Stimulated activated effector memory CD8-positive, alpha-beta T cell treated with anti-CD3 and anti-CD28 coated beads, Interleukin-12 subunit alpha, Interleukin-12 subunit beta, amount 100 ng/mL, for 72 hours (primary cell): ENCODE measurements at places on chromosomes 1 and 21.

DNA sequence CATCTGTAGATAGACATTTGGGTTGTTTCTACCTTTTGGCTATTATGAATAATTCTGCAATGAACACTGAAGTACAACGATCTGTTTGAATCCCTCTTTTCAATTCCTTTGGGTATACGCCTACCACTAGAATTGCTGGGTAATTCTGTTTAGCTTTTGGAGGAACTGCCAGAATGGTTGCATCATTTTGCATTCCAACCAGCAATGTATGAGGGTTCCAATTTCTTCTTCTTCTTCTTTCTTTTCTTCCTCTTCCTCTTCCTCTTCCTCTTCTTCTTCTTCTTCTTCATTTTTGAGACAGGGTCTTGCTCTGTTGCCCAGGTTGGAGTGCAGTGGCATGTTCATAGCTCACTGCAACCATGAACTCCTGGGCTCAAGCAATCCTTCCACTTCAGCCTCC is 13.8 kb upstream of the THEM5 start:
- no peak for DNase-seq

DNA sequence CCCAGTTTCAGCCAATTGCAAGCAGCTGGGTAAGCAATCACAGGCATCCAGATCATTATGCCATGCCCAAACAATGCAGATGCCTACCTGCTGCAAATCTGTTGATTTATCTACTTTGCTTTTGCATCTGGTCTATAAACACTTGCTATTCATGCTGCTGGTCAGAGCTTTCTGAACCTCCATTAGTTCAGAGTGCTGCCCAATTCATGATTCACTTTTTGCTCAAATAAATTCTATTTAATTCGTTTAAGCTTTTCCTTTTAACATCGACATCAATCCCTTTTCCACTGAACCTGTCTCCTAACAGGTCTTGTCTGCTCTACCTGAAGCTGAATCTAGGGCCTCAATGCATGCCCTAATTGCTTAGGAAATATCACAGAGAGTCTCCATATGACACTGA is 99.4 kb upstream of the C1orf87 start:
- DNase-seq, result no peak

DNA sequence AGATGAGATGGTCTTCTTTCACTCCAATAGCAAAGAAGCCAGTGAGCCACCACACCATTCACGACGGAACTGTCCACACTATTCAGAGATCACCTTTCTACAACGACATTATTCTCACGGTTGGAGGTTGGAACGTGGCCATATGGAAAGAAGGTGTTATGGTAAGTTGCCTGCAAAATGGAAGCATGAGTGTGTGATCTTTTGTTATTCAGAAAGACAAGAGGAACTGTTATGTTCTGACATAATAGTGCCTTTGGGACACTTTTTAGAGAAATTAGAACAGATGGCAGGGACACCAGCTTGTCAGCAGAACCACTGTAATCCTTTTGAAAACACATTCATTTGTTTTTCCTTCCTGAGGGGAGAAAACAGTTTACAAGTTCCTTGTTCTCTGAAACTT is 75.8 kb upstream of the MCOLN3 start:
- no peak for DNase-seq

GRCh38 chr21:38379147-38379546 is 119.1 kb downstream of the ERG start:
- no peak for DNase-seq

GRCh38 chr1:92511541-92511940 is 24.8 kb upstream of the GFI1 start:
- no peak for DNase-seq

DNA sequence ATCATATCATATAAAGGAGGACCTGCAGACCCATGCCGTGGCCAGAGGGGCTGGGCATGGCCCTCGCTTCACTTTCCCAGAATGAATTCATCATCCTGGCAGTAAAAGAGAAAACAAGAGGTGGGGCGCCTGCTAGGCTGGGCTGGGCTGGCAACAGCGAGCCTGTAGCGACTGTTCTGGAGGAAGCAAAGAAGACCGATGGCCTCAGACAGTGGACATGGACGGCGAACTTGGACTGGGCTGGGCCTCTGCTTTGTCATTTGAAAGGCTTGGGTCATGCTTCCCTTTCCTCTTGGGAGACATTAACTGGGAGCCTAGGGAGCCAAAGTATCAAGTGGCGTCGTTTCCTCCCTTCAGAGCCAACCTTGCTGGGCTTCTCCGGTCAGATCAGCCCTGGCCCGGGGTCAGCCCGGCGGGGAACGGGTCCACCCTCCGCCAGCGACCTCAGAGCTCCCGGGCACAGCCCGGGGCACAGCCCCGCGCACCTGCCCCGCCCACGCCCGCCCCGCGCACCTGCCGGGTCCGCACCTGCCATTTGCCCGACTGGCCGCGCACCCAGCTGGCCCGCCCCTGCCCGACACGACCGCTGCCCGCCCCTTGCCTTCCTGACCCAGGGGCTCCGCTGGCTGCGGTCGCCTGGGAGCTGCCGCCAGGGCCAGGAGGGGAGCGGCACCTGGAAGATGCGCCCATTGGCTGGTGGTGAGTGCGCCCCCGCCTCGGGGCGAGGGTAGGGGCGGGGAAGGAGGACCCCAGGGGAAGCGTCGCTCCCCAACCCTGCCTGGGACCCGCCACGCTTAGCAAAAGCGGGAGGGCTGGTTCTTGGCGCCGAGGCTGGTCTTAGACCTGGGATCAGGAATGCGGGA is at the start of gene FAM3B:
Gene FAM3B, plus strand, starts transcription at position 602 of the 863 bp plus-strand sequence. Its CDS starts 79 bp downstream, at position 681.
- DNase-seq, result no peak

- no peak for DNase-seq
Measured at GRCh38 chr1:16302709-16303627, 49.3 kb downstream of the FBXO42 start.

DNA sequence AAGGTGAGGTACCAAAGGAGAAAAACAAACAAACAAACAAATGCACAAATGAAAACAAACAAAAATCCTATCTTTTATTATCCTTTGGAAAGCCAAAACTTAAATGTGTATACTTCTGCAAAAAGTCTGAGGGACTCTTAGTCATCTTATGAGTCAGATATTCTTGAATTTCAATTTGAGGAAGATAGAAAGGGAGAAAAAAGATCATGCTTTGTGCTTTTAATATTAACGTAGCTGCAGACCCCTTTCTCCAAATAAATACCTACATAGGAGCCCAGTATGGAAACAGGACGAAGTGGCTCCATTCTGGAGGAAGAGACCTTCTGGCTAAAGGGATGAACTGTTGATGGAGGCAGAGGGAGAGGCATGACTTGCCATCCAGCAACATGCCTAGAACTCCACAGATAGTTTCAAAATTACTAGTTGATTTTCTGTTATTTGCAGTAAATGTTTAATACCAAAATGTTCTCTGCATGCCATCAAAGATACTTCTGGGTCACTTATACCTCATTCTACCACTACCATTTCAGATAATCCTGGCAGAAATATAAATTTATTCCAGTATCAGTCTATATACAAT is 25.4 kb downstream of the NUP210L start:
- DNase-seq, result no peak

GRCh38 chr1:198101716-198102453 is 54.9 kb upstream of the NEK7 start:
- DNase-seq, result no peak

DNA sequence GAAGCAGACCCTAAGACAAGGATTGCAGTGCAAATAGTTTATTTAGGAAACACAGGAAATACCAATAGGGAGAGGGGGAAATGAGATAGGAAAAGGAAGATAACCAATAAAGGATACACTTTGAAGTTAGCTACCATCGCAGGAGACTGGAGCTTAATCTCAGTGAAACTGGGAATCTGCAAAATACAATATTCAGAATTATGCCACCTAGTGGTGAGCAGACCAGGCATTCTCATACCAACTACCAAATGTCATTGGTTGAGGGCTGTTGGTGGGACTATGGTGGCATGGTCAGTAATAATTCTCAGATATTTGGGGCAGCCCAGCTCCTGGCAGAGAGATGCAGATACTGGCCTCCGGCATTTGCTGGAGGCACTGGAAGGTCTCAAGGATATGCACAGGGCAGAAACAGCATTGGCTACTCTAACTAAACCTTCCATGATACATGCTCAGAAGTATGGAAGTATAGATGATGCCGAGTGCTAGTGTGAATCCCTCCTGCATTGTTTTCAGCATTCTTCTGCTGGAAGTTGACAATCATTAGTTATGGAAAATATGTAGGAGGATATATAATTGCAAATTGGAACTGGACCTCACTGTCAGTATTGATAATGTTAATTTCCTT is 11.8 kb upstream of the ZFP69B start:
- peak; percentile 47 for DNase-seq

DNA sequence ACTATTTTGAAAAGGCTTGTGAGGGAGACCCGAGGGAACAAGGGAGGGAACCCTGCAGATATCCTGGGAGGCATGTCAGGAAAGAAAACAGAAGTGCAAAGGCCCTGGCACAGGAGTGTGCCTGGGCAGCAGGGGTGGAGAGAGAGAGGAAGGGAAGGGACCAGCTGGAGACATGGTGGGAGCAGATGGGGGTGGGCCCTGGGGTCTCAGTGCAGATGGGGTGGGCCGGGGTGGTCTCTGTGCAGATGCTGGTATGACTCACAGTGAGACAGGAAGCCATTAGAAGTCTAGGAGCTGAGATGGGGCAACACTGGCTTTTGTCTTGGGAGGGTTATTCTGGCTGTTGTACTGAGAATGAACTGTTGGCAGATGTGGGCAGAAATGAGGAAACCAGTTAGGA is 363.6 kb upstream of the C1orf174 start:
- DNase-seq, result no peak

DNA sequence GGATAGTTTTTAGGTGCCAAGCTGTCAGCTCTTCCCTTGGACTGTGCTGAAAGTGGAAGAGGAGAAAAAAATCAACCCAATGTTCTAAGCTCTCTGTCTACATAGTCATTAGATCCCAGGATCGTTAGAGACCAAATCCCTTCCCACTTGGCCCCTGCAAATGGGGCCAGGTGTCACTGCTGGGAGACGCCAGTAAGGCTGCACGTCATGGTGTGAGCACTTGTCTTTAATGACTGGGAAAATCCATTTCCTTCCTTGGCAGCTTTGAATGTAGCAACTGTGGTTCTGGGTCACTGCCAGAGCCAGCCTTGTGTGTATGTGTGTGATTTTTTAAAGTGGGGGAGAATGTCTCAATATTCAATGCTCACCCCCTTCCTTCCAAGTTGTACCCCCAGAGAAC is 59.9 kb downstream of the MAN1C1 start:
- no peak for DNase-seq

GRCh38 chr1:118116909-118117308 is 68.1 kb downstream of the SPAG17 start:
- no peak for DNase-seq

GRCh38 chr1:11787251-11787803 is 18.4 kb downstream of the MTHFR start:
- no peak for DNase-seq

DNA sequence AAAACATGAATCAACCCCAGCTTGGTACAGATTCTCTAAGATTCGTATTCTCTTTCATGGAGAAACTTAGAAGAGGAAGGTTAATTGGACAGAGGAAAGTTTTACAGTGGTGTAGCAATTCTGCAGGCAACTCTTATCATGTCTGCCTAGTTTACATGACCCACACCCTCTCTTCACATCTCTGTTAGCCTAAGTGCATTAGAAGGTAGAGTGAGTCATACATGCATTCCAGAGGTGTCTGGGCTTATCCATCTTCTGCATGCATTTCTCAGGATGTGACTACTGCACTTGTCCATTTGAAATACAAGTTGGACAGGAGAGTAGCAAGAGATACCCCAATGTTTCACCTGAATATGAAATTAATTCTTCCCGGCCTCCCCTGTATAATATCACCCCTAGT is 578.4 kb upstream of the NCAM2 start:
- DNase-seq, result no peak

DNA sequence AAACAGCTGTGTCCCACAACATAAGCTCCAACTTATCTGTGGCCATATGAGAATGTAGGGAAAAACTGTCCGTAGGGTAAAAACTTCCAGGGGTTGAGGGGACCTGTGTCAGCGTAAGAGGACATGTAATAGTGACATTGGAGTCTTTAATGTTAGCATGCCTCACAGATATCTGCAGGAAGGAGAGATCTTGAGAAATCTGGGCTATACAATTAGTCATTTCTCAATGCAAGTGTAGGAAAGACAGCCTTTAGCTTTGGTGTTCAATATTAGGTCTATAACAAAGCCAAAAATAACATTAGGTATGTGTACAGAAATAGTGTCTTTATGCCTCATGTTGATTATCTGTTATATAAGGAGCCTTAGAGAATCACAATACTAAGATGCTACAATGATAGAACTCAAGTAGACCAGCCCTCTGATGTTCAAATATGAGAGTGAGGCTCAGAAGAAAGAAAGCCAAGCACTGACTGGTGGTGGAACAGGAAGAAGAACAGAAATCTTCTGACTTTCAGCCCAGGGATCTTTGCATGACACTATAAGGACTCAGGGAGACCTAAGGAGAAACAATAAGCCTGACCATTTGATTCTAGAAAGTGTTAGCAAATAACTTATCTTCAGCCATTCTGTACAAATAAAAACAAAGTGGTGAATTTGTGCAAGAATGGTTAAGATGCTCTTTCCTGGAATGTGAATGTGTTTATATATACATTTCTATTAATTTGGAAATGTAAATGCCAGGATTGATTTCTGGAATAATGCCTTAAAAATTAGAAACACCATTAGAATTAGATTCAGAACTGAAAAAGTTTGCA is 152.6 kb downstream of the ZC3H11B start:
- DNase-seq, result no peak

- DNase-seq, result no peak
Measured at GRCh38 chr1:203570805-203571204, 55.8 kb upstream of the ATP2B4 start.

DNA sequence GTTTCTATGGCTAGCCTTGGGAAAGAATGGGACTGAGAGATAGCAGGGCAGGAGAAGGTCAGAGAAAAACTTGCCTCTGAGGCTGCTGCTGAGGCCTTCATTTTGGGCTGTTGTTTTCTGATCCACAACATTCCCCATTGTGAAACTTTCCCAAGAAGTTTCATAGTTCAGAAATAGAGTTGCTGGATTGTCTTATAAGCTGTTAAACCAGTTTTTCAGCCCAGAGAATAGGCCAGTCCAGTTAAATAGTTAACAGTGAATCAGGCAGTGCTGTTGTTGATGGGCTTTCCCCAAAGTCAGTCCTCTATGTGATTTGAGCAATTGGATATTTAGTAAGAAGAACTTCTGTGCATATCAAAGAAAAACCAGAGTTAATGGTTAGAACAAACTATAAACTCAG is 77.0 kb downstream of the C21orf91 start:
- DNase-seq, result no peak

GRCh38 chr1:160124705-160125478 is 9.3 kb downstream of the ATP1A2 start:
- no peak for DNase-seq

DNA sequence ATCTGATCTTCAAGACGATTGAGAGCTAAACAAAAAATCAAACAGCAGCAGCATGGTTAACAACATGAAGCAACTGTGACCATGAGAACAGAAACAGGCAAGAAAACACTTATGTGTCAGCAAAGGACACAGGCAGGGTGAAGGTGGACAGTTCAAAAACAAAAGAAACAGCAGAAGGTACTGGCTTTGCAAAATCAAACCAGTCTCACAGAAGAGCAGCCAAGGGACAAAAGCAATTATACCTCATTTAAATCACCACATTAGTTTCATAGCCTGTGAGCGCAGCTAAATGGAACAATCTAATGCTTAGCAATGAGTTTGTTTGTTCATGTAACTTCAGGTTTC is 59.1 kb downstream of the CAPN2 start:
- no peak for DNase-seq

- no peak for DNase-seq
Measured at GRCh38 chr21:29074783-29075182, 1.3 kb upstream of the CCT8 start.

- no peak for DNase-seq
Measured at GRCh38 chr1:78536427-78536826, 45.7 kb downstream of the PTGFR start.

- DNase-seq, result no peak
Measured at GRCh38 chr1:110328274-110328673, 10.9 kb upstream of the RBM15 start.
